ENCODE measurements at places on chromosomes 2 and 18.
A peak's percentile ranks its signal among the peaks of the same experiment; 100 is the strongest.

DNA sequence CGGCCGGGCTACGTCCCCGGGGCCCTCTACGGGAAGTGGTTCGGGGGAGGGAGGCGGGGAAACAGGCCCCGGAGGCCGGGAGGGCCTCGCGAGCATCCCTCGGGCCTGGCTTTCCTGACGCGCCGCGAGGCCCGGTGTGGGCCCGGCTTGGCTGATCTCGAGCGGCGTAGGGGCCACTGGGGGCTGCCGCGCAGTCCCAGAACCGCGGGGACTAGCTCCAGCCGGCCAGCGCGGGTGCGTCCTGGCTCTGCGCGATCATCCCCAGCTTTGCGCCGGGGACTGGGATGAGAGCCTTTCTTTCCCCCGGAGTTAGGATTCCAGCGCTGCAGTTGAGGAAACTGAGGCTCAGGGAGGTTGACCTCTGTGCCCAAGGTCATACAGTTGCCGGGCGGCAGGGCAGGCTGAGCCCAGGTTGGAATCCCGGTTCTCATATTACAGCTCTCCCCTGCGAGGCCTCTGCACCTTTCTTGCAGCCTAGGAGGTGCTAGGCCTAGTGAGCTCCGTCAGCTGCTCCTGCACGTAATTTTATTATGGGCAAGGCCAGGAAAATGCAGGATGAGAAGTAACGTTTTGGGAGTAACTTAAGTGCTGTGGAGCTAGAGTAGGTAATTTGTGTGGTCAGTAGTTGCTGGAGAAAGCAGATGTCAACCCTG lies 501 bp downstream of the LPIN1 start:
- no peak for DNase-seq

DNA sequence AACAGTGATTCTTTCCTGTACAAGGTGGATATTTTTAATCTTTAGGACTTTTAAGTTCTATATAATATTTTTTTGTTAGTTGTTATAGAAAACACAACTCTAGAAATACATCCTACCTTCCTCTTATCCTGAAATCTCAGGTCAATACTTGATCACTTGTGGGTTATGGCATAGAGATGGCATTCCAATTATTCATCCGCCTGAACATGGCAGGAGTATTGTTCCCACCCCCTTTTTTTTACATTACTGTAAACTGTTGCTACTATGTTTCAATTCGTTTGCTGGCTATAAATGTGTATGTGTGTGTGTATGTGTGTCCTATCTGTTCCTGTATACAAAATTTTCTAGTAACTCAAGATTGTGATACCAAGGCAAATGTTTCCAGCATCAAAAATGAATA lies 43.3 kb upstream of the FN1 start:
- no peak for DNase-seq

- DNase-seq: peak; percentile 46
Observed at GRCh38 chr2:144325086-144325485, 194.8 kb downstream of the ZEB2 start.

DNA sequence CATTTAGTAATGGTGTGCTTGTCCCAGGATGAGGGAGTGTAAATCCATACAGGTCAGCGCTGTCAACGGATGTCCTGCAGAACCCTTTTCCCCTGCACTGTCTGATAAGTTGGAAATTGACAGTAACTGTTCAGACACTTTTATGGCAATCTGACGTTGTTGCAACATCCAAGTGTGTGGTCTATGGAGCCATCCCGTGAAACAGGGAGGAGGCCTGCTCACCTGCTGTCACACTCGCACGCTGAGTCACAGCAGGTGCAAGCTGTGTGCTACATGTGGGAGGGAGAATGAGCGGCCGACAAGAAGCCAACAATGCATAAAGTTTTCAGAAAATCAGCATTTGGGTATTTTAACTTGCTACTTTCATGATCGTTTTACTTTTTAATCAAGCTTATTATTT lies 43.7 kb upstream of the RMDN2 start:
- no peak for DNase-seq

DNA sequence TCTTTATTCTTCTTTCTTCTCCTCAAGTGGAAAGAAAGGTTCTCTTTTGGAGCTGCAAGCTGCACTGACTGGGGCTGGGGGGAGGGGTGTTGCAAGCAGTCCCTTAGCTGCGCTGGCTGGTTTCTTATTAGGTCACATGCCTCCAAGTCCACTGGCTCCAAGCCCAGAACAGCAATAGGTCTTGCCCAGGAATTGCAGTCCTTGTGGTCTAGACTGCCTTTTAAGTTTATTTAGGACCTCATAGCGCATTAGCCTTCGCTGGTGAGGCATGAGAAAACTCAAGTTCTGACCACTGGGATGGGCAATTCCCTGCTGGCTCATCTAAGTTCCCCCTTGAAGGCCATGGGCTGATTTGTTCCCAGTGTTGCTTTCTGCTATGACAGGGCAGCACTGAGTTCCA lies 138.6 kb upstream of the SCN7A start:
- no peak for DNase-seq

- DNase-seq: no peak
Observed at GRCh38 chr2:226048611-226049010, 649.1 kb downstream of the NYAP2 start.

GRCh38 chr2:236682651-236683422 lies 113.2 kb downstream of the ACKR3 start:
- no peak for DNase-seq

GRCh38 chr2:79936715-79937114 lies 367.8 kb downstream of the LRRTM1 start:
- DNase-seq: no peak
